Uterus (tissue), 4 donors: ENCODE measurements at places on chromosomes 6 and 20.

GRCh38 chr20:34164381-34164984 lies 52.4 kb upstream of the EIF2S2 start:
- H3K27ac ChIP-seq: peak overlapping the region; percentile 51
- DNase-seq: no peak
- no peaks in the 10 kb centered on the region for H3K27me3 ChIP-seq
- H3K4me1 ChIP-seq: no peaks in the 10 kb centered on the region
- H3K36me3 ChIP-seq: no peaks in the 10 kb centered on the region
- no peak overlapping the region for H3K4me3 ChIP-seq

- no peak overlapping the region for H3K4me3 ChIP-seq
- H3K27ac ChIP-seq: peak overlapping the region; percentile 38
- peaks cover 13% of the 10 kb centered on the region for H3K4me1 ChIP-seq
- H3K27me3 ChIP-seq: no peaks in the 10 kb centered on the region
- DNase-seq: peak; percentile 71
- no peaks in the 10 kb centered on the region for H3K36me3 ChIP-seq
These were observed 21.8 kb downstream of the PCK1 start for GRCh38 chr20:57582432-57583288.

GRCh38 chr6:135163440-135163738 lies 17.7 kb upstream of the MYB start:
- no peak overlapping the region for H3K27ac ChIP-seq
- DNase-seq: no peak
- H3K36me3 ChIP-seq: no peaks in the 10 kb centered on the region
- H3K4me3 ChIP-seq: no peak overlapping the region
- H3K27me3 ChIP-seq: no peaks in the 10 kb centered on the region

DNA sequence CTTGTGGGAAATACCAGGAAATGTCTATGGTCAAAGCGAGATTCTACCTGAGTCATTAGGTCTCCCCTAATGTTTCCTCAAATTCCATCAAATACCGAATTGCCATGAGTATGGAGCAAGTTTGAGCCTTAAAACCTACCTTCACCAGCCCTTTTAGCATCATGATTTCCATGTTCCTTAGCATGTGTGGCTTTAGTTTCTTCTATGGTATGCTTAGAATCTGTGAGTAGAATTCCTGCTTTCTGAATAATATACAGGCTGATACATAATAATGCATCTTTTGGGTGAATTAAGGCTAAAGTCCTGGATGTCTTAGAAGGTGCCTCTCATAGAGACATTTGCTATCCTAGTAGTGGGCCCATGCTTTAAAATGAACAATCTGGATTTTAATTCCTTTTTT lies 32.0 kb downstream of the TSPYL4 start:
- no peak overlapping the region for H3K4me3 ChIP-seq
- DNase-seq: no peak
- no peaks in the 10 kb centered on the region for H3K36me3 ChIP-seq
- H3K4me1 ChIP-seq: no peaks in the 10 kb centered on the region
- H3K27me3 ChIP-seq: no peaks in the 10 kb centered on the region

DNA sequence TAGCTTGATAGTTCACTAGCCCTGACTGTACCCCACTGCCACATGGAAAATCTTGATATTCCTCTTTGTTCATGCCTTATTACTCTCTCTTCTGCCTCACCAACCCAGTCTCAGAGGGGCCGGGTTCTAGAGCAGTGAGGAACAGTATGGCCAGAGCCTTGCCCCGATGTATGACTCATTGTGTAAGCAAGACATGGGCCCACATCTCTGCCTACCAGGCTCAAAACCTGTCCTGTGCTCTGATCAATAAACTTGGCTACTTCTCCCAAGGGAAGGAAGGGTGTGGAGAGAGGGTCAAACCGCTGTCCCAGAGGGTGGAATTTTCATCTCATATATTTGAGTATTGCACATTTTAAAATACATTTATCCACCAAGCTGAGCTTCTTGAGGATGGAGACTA lies 91.7 kb downstream of the DNAH8 start:
- H3K4me1 ChIP-seq: no peaks in the 10 kb centered on the region
- H3K4me3 ChIP-seq: no peak overlapping the region
- no peaks in the 10 kb centered on the region for H3K36me3 ChIP-seq
- H3K27me3 ChIP-seq: peaks cover 5% of the 10 kb centered on the region

DNA sequence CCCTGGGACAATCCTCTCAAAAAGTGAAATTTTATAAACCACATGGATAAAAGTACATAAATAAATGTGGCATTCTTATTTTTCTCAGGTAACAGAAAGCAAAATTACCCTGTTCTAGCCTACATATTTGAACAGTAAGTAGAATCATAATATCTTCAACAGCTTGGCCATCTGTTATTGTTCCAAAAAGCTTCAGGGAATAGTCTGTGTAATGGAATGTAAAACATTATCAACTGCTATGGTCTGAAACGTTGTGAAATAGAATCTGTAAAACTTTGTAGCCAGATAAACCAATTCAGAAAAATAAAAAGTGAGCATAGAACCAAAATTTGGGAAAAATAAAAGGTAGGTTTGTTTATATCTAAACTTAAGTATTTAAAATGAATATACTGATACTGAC lies 114.7 kb downstream of the THEMIS start:
- no peak for DNase-seq
- no peaks in the 10 kb centered on the region for H3K4me1 ChIP-seq
- no peaks in the 10 kb centered on the region for H3K27me3 ChIP-seq
- no peaks in the 10 kb centered on the region for H3K36me3 ChIP-seq
- H3K4me3 ChIP-seq: no peak overlapping the region

DNA sequence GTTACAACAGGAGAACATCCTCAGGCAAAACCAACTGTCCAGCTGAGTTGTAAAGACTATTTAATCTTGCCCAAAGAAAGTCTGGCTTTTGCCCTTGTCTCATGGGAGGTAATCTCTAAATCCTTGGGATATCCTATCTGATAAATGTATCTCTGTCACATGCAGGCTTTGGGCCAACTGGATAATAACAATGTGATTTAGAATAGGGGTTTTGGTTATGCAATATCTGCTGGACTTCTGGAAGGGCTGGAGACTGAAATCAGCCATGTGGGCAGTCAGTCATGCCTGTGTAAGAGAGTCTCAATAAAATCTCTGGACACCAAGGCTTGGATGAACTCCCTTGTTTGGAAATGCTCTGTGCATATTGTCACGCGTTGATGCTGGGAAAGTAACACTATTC lies 56.3 kb upstream of the PRL start:
- H3K27me3 ChIP-seq: no peaks in the 10 kb centered on the region
- DNase-seq: no peak
- no peak overlapping the region for H3K4me3 ChIP-seq
- no peaks in the 10 kb centered on the region for H3K36me3 ChIP-seq
- no peak overlapping the region for H3K27ac ChIP-seq
- no peaks in the 10 kb centered on the region for H3K4me1 ChIP-seq

DNA sequence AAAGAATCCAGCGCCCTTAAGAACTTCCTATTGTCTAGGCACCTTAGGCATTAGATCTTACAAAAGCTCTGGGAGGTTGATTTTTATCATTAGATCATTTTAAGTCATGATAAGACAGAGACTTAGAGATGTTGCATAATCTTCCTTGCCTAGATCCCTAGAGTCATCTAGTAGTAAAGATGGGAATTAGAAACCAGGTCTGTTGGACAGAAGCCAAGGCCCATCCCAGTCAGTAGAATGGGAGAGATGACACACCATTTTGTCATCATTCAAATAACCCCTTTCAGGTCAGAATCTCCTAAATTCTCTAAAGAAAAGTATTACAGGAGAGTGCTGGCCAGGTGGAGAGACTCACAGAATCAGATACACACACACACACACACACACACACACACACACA lies 579.1 kb downstream of the BMP2 start:
- no peak for DNase-seq
- H3K27ac ChIP-seq: no peak overlapping the region
- H3K36me3 ChIP-seq: no peaks in the 10 kb centered on the region
- no peaks in the 10 kb centered on the region for H3K4me1 ChIP-seq

DNA sequence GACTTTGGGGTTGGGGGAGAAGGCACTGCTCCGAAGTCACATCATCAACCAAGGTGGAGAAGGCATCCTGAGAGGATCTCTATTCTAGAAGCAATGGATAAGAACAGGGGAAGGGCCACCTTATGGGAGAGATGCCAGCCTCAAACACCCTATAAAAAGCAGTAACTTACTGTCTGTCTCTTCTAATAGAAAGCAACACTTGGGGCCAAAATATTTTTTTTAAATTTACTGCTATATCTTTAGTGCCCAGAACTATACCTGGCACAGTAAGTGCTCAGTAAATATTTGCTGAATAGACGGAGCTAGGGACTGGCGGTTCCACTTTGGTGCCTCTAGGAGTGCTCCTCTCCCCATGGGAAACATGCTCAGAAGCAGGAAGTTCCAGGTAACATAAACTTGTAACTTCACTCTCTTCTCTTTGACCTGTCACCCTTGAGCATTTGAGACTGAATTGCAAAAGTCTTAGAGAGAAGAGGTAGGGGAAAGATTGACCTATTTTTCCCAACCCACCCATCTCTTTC lies 807 bp upstream of the OTOR start:
- no peaks in the 10 kb centered on the region for H3K36me3 ChIP-seq
- no peak overlapping the region for H3K27ac ChIP-seq
- no peaks in the 10 kb centered on the region for H3K27me3 ChIP-seq
- H3K4me1 ChIP-seq: no peaks in the 10 kb centered on the region
- no peak for DNase-seq

GRCh38 chr6:160139420-160139851 lies 17.8 kb downstream of the SLC22A1 start:
- H3K36me3 ChIP-seq: no peaks in the 10 kb centered on the region
- DNase-seq: peak; percentile 78
- H3K27ac ChIP-seq: peak overlapping the region; percentile 80
- no peaks in the 10 kb centered on the region for H3K27me3 ChIP-seq
- H3K4me1 ChIP-seq: peaks cover 6% of the 10 kb centered on the region

GRCh38 chr20:44705364-44706094 lies 9.6 kb upstream of the CCN5 start:
- H3K27ac ChIP-seq: peak overlapping the region; percentile 85
- H3K4me1 ChIP-seq: no peaks in the 10 kb centered on the region
- DNase-seq: no peak
- no peak overlapping the region for H3K4me3 ChIP-seq
- no peaks in the 10 kb centered on the region for H3K27me3 ChIP-seq

- H3K36me3 ChIP-seq: no peaks in the 10 kb centered on the region
- H3K4me3 ChIP-seq: no peak overlapping the region
- H3K4me1 ChIP-seq: peaks cover 9% of the 10 kb centered on the region
These were observed 159.3 kb upstream of the CENPW start for GRCh38 chr6:126180585-126180984.

DNA sequence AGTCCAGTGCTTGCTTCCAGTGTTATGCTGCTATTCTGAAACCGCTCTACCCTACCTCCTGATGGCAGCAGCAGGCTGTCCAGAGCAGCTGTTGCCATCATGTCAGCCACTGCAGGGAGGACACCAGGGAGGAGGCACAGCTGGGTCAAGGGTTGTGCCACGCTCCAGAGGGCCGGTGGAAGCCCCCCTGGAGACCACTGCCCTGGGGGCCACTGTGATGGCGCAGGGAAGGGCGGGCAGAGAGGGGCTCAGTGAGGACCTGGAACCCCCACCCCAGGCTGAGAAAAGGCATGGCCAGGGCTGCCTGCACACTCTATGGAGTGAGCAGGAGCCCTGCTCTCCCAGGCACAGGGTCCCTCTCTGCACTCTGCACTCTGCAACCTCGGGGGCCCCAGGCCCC lies 271.3 kb upstream of the BTBD3 start:
- no peak overlapping the region for H3K4me3 ChIP-seq
- H3K4me1 ChIP-seq: no peaks in the 10 kb centered on the region

DNA sequence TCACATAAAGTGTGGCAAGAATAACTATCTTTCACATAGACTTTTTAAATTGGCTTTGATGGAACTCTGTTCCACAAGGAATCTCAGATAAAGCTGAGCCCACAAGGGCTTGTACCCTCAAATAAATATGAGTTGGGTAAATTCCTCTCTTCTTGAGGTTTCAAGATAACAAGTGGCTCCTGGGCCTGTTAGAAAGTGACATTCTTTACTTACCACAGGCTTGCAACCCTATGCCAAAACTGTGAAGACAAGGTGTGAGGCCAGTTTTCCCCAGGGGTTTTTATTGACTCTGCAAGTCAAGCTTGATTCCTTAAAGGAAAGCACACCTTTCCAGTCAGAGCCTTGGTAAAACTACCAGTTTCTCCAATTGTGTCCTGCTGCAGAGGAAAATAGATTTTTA lies 664.8 kb upstream of the GJE1 start:
- H3K4me3 ChIP-seq: no peak overlapping the region
- H3K27ac ChIP-seq: no peak overlapping the region

- DNase-seq: no peak
- H3K4me1 ChIP-seq: peaks cover 10% of the 10 kb centered on the region
- H3K4me3 ChIP-seq: no peak overlapping the region
- no peaks in the 10 kb centered on the region for H3K27me3 ChIP-seq
- no peaks in the 10 kb centered on the region for H3K36me3 ChIP-seq
These were observed 4.1 kb downstream of the EBF4 start for GRCh38 chr20:2696646-2697045.

DNA sequence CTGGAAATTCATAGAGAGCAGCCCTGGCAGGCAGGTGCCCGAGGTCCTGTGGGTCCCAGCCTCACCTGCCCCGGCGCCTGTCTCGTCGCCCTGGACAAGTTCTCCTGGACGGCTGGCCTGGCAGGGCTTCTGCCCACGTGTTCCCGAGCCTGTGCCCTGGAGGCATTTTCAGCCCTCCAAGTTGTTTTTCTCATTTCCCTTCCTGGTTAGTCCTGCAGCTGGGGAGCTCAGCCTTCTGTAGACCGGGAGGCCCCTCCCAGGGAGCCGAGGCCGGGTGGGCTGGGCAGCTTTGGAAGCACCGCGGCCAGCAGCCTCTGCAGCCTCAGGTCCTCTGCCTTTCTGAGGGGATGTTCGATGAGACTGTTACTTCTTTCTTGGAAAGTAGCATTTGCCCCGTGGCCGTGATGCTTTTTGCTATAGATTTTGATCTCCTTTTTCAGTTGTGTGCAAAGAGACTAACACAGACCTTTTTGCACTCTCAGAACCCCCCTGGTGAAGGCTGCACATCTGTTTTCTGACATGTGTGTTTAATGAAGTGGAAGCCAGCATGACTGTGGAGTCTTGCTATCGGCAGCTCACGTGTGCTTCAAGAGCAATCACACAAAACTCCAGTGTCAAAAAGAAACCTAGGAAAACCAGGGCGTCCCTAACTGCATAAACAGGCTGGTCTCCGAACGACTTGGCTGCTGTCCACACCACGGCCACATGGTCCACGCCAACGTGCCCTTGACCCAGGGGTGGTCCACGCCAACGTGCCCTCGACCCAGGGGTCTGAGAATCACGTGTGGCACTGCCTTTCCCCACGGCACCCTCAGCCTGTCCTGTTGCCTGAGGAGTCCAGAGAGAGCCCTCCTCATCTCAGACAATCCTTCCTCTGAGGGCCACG lies 207.5 kb downstream of the SMOC2 start:
- no peaks in the 10 kb centered on the region for H3K4me1 ChIP-seq
- H3K27ac ChIP-seq: peak overlapping the region; percentile 66
- no peaks in the 10 kb centered on the region for H3K27me3 ChIP-seq
- no peak overlapping the region for H3K4me3 ChIP-seq

DNA sequence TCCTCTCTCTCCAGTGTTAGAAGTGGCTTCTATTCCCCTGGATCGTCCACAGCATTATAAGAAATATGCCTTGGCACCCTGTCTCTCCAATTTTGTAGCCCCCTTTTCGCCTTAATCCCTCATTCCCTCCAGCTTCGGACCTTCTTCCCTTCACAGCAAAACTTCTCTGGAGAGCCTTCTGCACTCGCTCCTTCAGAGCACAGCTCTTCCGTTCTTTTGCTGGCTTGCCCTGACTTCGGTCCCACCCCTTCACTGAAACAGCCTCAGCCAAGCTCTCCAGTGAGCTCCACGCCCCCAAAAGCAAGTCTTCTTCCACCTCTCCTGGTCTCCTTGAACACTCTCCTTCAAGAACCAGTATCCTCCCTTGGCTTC lies 134.7 kb upstream of the RNF24 start:
- peak overlapping the region; percentile 75 for H3K4me3 ChIP-seq
- no peaks in the 10 kb centered on the region for H3K27me3 ChIP-seq
- DNase-seq: no peak
- no peak overlapping the region for H3K27ac ChIP-seq
